ENCODE measurements at places on chromosomes 2 and 18. TPM values are rescaled to one million over a fixed set of nuclear protein-coding genes. Genes with fewer than 3 reads are reported as not detected.

Gene RAB6D
- polyA plus RNA-seq: not detected

Gene CNOT11
- polyA plus RNA-seq: 50.3 TPM

DNA sequence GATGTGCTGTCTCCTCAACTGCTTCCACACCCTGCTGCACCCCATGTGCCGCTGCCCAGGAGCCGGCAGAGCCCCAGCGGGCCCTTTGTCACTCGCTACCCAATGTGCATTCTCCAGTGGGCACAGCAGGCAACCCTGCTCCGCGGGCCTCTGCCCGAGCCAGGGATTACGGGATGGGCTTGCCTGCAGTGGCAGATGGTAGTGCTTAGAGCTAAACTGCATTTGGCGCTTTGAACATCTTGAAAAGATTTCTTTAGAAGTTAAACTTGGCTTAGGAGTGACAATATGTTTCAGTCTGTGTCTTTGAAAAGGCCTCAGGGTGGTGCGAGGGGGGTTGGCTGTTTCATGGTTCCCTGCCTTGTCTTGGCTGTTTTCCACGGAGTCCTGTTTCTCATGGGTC lies 84.0 kb upstream of the BOD1L2 start:
- DNase-seq: no peak

GRCh38 chr2:65834771-65835475 lies 402.5 kb upstream of the SPRED2 start:
- no peak for DNase-seq

GRCh38 chr2:100046961-100047947 lies 95.1 kb downstream of the AFF3 start:
- peak; percentile 32 for DNase-seq

DNA sequence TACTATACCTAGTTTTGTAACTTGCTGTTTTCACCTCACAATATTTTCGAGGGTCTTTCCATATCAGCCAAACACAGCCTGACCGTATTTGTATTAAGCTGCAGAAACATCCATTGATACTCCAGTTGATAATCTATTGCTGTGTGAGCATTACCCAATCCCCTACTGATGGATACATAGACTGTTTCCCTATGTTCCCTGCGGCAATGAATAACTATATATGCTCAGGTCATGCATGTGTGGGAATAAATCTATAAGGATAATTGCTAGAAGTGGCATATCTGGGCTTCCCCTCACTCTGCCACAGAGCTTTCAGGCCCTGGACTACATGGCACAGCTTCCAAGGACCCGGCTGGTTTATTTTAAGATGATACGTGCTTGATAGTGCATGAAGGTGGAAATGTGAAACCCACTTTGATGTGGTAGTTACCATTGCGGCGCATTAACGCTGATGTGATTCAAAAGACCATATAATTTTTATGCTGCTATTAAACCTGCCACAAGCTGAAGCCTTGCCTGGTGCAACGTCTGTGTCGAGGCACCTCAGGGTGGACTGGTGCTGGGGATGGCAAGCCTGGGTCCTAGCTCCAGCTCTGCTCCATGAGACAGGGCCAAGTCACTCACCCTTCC lies 130.8 kb upstream of the MSH6 start:
- DNase-seq: no peak

DNA sequence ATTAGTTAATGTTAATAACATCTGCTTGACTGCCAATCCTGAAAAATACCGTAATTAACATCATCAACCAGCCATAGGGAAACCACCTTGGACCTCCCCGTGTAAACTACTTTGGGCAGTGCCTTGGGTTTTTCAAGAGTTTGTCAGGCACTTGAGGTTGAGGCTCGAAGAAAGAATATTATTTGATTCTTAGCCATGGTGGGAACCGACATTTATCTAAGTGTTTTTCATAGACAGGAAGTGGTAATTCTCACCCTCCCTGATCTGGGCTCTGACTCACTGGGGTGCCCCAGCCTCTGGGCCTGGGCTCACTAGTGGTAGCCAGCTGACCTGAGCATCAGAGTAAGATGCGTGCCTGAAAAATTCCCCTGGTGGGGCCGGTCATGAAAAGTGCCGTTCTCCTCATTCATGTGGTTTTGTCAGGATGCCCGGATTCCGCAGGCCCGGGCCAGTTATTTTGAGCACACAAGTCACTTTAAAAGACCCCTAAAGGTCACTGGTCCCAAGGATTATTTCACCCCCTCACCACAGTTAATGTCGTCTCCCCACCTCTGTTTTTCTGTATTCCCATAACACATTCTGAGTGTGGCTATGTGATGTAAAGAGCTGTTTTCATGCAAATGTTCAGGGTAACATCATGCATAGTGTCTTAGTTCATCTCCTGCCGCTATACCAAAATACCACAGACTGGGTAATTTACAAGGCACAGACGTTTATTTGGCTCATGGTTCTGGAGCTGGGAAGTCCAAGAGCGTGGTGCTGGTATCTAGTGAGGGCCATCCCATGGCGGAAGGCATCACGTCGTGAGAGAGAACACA lies 21.6 kb upstream of the SPATA3 start:
- DNase-seq: peak; percentile 59

DNA sequence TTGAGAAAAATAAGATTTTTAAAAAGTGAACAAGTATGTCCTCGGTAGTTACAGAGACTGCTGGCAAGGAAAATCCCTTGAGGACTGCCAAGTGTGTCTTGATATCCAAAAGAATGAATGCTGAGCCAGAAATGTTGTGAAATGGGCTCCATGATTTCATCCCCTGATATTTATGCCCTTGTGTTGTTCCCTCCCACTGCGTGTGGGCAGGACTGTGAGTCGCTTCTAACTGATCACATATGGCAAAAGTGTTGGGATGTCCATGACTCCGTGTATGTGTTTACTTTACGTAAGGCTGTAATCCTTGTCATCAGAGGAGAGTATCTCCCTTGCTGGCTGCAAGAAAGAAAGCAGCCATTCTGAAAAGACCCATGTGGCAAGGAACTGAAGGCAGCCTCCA lies 285.1 kb downstream of the SS18 start:
- DNase-seq: peak; percentile 89

Gene DNAJC5G
- not detected for polyA plus RNA-seq

Gene CYBRD1
- polyA plus RNA-seq: 53.2 TPM

GRCh38 chr18:44465381-44465841 lies 215.3 kb upstream of the SETBP1 start:
- DNase-seq: no peak

- no peak for DNase-seq
Observed at GRCh38 chr2:217916504-217917254, 86.1 kb downstream of the TNS1 start.

DNA sequence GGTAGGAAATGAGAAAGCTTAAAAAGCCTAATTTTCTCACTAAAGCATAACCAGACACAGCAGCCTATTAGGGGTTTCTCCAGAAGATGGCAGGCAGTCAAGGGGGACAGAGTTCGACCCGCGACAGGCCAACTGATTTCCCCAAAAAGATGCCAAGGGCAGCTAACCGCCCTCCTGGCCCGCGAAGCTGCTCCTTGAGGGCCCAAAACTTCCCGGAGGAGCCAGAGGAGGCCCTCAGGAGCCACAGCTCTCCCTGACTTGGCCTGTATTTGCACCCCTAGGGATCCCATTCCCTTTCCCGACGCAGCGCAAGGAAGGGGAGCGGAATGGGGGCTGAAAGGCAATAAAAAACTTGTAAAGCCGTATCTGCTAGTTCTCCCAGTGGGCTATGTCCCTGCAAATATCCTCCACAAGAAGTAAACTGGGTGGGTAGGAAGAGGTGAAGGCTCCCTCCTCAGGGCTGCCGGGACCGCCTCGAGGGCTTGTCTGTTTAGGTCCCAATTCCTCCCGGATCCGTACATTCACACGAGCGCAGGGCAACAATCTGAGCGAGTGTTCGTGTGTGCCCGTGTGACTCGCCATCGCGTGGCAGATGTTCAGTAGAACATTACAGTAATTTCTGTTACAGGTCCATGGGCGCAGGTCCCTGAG lies 756 bp upstream of the NAGK start:
- no peak for DNase-seq

DNA sequence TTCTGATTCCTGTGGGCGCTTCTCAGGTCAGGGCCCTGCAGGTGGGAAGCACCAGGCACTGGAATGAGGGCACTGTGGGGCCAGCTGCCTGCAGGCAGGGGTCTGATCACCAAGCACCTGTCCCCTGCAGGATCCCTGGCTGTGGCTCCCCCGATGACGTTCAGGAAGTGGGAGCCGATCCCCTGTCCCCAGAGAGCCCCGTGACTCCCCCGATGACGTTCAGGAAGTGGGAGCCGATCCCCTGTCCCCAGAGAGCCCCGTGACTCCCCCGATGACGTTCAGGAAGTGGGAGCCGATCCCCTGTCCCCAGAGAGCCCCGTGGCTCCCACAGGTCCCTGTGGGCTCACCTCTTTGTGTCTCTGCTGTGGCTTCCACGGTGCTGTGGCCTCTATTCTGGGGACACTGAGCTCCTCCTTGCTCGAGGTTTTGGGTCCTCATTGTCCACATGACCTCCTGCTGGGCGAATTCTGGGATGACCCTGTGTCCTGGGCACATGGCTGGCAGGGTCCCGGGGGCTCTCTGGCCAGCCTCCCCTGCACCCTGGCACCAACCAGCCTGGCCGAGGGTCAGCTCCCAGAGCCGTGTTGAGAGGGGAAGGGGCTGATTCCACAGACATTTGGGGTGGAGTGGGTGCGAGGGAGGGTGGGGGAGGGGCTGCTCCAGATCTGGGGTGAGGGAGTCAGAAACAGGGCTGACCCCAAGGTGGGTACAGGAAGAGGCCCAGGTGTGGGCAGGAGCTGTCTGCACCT lies 4.8 kb downstream of the NEU4 start:
- DNase-seq: no peak

- no peak for DNase-seq
Observed at GRCh38 chr2:140491876-140492275, 1638.9 kb downstream of the LRP1B start.

- no peak for DNase-seq
Observed at GRCh38 chr2:207704078-207704477, 7.4 kb upstream of the CCNYL1 start.

DNA sequence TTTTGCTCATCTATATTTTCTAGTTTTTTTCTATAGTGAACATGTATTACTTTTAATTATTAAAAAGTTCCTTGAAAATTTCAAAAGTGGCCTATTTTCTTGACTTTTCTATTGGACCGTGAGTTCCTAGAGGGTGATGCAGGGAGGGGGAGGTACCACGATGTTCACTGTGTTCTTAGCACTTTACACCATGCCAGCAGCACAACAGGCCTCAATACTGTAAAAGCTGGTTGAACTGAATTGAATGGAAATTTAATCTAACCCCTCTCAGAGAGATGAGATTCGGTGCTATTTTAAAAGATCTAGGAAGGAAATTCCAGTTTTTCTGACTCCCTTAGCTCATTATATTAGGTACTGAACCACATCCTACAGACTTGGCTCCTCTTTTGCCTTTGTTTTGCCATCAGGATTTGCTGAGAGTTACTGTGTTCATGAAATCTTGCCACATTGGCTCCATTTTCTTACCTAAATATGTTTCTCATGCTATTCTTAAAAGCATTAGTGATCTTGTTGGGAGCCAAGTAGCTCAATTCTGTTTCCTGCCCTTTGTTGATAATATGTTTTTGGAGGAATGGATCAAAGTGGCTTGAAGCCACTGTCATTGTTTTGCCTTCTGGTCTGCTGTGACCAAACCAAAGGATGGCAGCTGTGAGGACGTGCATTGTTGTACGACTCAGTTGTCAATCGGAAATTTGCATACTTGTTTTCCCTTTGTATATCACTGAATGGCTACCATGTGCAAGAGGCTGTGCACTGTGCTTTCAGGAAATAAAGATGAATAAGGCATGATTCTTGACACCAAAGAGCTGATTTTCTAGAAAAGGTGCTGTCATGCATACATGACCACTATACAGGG lies 25.3 kb downstream of the MYO1B start:
- no peak for DNase-seq

GRCh38 chr2:60226191-60226590 lies 327.3 kb downstream of the BCL11A start:
- DNase-seq: no peak

Gene DSG1
- not detected for polyA plus RNA-seq

DNA sequence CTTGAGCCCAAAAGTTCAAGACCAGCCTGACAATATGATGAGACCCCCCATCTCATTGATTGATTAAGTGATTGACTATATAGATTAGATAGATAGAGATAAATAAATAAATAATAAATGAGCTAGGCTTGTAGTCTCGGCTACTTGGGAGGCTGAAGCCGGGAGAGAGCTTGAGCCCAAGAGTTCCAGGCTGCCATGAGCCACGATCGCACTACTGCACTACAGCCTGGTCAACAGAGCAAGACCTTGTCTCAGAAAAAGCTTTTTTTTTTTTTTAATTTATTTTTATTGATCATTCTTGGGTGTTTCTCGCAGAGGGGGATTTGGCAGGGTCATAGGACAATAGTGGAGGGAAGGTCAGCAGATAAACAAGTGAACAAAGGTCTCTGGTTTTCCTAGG lies 12.4 kb downstream of the EIPR1 start:
- no peak for DNase-seq

- DNase-seq: no peak
Observed at GRCh38 chr2:158312981-158313380, 143.6 kb downstream of the CCDC148 start.

- DNase-seq: no peak
Observed at GRCh38 chr18:45384962-45385315, 230.3 kb upstream of the SLC14A2 start.

GRCh38 chr2:220795705-220796104 lies 776.4 kb downstream of the EPHA4 start:
- DNase-seq: peak; percentile 25

- DNase-seq: peak; percentile 71
Observed at GRCh38 chr2:50529600-50530218, 502.2 kb downstream of the NRXN1 start.

DNA sequence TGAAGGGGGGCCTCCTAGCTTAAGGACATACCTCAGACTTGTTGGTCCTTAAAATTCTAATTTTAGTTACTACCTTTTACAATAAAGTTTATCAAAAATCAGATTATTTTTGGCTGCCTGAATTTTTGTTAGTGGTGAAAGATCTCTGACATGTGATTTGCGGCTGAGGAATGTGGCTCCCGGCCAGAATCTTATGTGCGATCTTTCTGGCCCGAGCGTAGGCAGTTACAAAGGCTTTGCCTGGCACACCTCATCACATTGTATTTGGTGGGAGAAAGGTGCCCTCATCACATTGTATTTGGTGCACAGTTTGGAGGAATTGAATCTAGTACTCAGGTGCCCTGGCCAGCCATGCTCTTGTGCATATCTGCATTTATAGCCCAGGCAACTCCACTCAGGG lies 289.1 kb downstream of the GULP1 start:
- DNase-seq: no peak

Gene FBXO48
- polyA plus RNA-seq: 0.37 TPM

- DNase-seq: peak; percentile 49
Observed at GRCh38 chr2:23859983-23860382, 66.9 kb downstream of the ATAD2B start.

Gene ALPI
- polyA plus RNA-seq: not detected

Gene GCG
- polyA plus RNA-seq: not detected

Measured in IMR-90 (cell line).